Stimulated activated CD8-positive, alpha-beta memory T cell treated with anti-CD3 and anti-CD28 coated beads, Interleukin-4, amount 100 ng/mL, for 48 hours (primary cell): ENCODE measurements at places on chromosomes 16 and 17.

GRCh38 chr17:5467416-5467815 lies 1.4 kb downstream of the DHX33 start:
- no peak for DNase-seq

DNA sequence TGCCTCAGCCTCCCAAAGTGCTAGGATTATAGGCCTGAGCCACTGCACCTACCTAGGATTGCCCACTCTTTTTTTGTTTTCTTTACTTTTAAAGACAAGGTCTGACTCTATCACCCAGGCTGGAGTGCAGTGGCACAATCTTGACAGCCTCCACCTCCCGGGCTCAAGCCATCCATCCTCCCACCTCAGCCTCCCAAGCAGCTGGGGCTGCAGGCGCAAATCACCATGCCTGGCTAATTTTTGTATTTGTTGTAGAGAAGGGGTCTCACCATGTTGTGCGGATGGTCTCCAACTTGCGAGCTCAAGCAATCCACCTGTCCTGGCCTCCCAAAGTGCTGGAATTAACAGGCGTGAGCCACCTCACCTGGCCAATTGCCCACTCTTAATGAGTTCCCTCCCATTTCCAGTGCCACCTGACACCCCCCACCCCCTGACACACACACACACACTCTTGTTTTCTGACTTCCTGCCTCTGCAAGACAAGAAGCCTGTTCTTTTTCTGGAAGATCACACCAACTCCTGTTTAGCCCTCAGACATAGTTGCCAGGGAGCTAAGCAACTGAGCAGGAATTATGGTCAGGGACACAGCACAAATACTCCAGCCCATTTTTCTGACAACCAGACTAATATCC lies 2.6 kb downstream of the OVCA2 start:
- no peak for DNase-seq

DNA sequence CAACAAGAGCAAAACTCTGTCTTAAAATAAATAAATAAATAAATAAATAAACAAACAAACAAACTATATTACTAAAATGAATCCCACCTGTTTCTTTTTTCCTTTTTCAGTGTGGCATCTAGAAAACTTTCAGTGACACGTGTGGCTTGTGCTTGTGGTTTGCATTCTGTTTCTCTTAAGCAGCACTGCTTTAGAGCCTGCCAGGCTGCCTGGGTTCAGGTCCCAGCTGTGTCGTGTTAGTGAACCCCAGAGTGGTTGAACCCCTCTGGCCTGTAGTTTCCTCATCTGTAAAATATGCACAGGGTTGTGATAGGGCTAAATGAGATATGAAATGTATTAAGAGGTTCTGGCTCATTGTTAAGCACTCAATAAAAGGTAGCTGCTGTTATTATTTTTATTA lies 12.1 kb upstream of the EPN3 start:
- no peak for DNase-seq

- no peak for DNase-seq
Observed at GRCh38 chr16:70692873-70693671, 7.2 kb upstream of the MTSS2 start.

GRCh38 chr17:36746381-36747053 lies 145.1 kb downstream of the MRM1 start:
- DNase-seq: no peak
